Activated CD4-positive, alpha-beta memory T cell treated with anti-CD3 and anti-CD28 coated beads, Interleukin-2, amount 10 ng/mL, durations not matched to agents 7 days and 5 days (primary cell): ENCODE measurements at places on chromosomes 11 and 22. TPM values are rescaled to one million over a fixed set of nuclear protein-coding genes. Genes with fewer than 3 reads are reported as not detected.

DNA sequence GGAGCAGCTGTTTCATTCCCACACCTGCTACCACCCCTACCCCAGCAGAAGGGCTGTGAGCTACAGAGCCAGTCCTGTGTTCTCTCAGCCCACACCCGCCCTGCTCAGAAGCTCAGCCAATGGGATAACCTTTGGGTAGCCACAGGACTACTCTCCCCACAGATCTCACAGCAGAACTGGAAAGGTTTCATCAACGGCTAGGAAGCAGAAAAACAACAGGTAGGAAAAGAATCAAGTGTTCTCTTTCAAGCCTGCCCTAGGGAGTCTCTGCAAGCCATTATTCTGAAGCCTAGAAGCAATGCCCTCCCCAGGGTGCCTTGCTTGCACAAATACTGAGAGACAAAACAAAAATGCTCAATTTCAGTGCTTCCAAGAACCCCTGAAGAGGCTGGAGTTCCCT, 77.2 kb downstream of the TMPRSS5 start:
- H3K4me3 ChIP-seq, result no peak overlapping the region
- H3K27ac ChIP-seq, result no peak overlapping the region
- no peaks in the 10 kb centered on the region for H3K4me1 ChIP-seq
- DNase-seq, result no peak
- H3K27me3 ChIP-seq, result peaks cover 30% of the 10 kb centered on the region
- no peaks in the 10 kb centered on the region for H3K36me3 ChIP-seq

DNA sequence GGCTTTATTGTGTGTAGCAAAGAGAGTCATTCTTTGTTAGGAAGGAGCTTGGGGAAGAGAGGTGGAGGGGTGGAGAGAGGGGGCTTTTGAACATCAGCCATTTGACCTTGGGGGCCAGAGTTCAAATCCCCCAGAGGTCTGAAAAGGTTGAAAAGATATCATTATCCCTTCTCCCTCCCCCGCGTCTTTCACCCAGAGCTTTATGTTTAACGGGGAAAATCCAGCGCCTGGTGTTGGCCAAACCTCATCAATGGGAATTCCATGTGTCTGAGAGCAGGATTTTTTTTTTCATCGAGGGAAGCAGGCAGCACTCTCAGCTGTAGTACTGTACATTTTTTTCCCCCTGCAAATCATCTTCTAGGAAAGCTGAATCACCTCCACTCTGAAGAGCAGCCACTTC, 122.4 kb upstream of the HSD17B12 start:
- H3K4me3 ChIP-seq, result no peak overlapping the region
- H3K4me1 ChIP-seq, result peaks cover 6% of the 10 kb centered on the region
- DNase-seq, result no peak
- H3K27me3 ChIP-seq, result peaks cover 70% of the 10 kb centered on the region
- no peak overlapping the region for H3K27ac ChIP-seq

The MS4A7 gene
- total RNA-seq, result not detected

- no peaks in the 10 kb centered on the region for H3K4me1 ChIP-seq
- no peak overlapping the region for H3K27ac ChIP-seq
- no peaks in the 10 kb centered on the region for H3K36me3 ChIP-seq
- DNase-seq, result no peak
- no peak overlapping the region for H3K4me3 ChIP-seq
- peaks cover 6% of the 10 kb centered on the region for H3K27me3 ChIP-seq
Observed at GRCh38 chr11:119983240-119983732, 154.6 kb downstream of the TRIM29 start.

DNA sequence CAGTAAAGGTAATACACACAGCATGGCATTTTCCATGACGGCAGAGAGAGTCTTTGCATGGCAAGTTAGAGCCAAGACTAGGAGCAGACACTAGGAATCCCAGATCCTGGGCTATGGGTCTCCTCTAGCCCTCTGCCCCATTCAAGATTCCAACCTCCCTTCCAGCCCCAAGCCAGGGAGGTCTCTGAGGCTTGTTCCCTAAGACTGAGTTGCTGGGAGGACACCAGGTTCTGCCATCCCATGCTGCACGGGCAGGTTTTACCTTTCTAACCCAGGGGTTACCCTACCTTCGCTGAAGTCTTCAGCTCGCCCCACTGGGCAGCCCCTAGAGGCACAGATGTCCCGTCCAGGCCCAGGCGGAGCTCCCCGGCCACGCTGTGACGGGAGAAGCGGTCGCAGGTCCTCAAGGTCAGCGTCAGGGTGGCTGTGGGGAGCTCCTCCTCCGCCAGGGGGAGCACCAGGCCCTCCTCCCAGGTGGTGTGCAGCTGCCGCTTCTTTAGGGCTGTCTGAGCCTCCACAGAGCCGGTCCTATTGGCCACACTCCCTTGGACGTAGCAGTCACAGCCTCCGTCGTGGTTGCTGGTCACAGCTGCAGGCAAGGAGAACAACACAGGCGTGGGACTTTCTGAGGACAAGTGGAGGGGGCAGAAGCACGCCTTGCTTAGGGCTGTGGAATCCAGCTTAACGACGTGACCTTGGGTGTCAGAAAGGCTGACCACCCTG, 33.8 kb downstream of the SYT13 start:
- H3K27me3 ChIP-seq, result peaks cover 11% of the 10 kb centered on the region
- peak; percentile 26 for DNase-seq
- H3K27ac ChIP-seq, result no peak overlapping the region
- no peak overlapping the region for H3K4me3 ChIP-seq
- no peaks in the 10 kb centered on the region for H3K36me3 ChIP-seq

- peaks cover 8% of the 10 kb centered on the region for H3K4me1 ChIP-seq
- H3K36me3 ChIP-seq, result peaks cover 29% of the 10 kb centered on the region
- DNase-seq, result no peak
- H3K4me3 ChIP-seq, result no peak overlapping the region
- H3K27me3 ChIP-seq, result no peaks in the 10 kb centered on the region
Observed at GRCh38 chr11:10514202-10514601, 26.8 kb downstream of the RNF141 start.

GRCh38 chr11:30155428-30155827, 75.4 kb upstream of the FSHB start:
- DNase-seq, result no peak
- no peaks in the 10 kb centered on the region for H3K27me3 ChIP-seq
- H3K4me1 ChIP-seq, result no peaks in the 10 kb centered on the region
- H3K4me3 ChIP-seq, result no peak overlapping the region

DNA sequence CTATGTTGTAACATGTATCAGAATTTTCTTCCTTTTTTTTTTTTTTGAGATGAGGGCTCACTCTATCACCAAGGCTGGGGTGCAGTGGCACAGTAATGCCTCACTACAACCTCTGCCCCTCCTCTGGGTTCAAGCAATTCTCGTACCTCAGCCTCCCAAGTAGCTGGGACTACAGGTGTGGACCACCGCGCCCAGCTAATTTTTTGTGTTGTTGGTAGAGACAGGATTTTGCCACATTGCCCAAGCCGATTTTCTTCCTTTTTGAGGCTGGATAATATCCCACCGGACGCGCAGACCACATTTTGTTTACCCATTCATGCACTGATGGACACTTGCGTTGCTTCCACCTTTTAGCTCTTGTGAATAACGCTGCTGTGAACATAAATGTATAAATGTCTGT, 97.0 kb downstream of the BRD1 start:
- H3K4me3 ChIP-seq, result no peak overlapping the region
- peaks cover 56% of the 10 kb centered on the region for H3K27me3 ChIP-seq
- peak; percentile 2 for DNase-seq

The APLNR gene
- not detected for total RNA-seq
